CD4-positive, alpha-beta T cell treated with Interleukin-17A for 4 hours (primary cell): ENCODE measurements at places on chromosomes 7 and 10.

GRCh38 chr10:34498821-34499220 is 316.3 kb downstream of the PARD3 start:
- no peak for DNase-seq

- peak; percentile 31 for DNase-seq
These were observed 822 bp downstream of the SHOC2 start for GRCh38 chr10:110919971-110920881.

GRCh38 chr10:107072028-107072427 is 92.5 kb downstream of the SORCS1 start:
- no peak for DNase-seq

DNA sequence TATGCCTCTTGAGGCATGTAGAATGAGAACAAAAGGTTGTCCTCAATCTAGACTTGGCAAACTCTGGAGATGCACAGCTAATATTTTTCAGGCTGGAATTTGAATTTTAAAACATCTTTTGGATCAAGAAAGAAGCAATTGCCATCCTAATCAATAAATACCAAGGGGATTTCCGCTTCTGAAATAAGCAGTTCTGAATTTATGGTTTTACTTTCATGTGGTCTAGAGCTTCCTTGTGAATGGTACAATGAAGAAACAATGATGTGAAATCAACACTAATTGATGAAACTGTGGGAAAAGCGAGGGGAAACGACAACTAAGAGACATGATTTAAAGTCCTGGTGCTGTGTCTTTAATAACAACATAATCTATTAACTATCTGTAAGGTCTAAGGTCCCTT is 1202.7 kb downstream of the SORCS3 start:
- no peak for DNase-seq

GRCh38 chr7:101913247-101913721 is 95.9 kb downstream of the CUX1 start:
- no peak for DNase-seq

- no peak for DNase-seq
These were observed 138.7 kb downstream of the CHRM2 start for GRCh38 chr7:137007001-137007694.

GRCh38 chr7:13091974-13092707 is 404.7 kb downstream of the ARL4A start:
- no peak for DNase-seq

- peak; percentile 48 for DNase-seq
These were observed 149.2 kb downstream of the PRKAG2 start for GRCh38 chr7:151727579-151728285.

GRCh38 chr7:91228927-91229558 is 35.2 kb upstream of the FZD1 start:
- no peak for DNase-seq

GRCh38 chr7:101555269-101555920 is 73.7 kb downstream of the MYL10 start:
- no peak for DNase-seq

DNA sequence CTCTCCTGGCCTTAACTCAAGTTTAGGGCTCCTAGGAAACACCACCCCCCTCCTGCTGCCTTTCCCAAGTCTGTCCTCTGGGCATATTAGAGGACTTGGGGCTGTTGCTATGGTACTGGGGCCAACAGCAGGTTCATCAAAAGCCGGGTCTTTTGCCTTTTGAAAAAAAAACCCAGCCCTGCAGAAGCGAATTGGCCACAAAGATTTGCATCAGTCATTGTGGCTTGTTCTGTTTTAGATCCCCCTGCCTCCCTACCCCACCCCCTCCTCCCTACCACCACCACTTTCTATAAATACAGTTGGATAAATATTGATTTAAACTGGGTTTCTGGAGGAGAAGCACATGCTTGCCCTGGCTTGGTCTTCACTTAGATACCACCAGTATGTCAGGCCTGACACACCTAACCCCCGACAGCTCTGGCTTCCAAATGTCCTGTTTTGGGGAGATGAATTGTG is 7.0 kb downstream of the MXI1 start:
- peak; percentile 23 for DNase-seq

DNA sequence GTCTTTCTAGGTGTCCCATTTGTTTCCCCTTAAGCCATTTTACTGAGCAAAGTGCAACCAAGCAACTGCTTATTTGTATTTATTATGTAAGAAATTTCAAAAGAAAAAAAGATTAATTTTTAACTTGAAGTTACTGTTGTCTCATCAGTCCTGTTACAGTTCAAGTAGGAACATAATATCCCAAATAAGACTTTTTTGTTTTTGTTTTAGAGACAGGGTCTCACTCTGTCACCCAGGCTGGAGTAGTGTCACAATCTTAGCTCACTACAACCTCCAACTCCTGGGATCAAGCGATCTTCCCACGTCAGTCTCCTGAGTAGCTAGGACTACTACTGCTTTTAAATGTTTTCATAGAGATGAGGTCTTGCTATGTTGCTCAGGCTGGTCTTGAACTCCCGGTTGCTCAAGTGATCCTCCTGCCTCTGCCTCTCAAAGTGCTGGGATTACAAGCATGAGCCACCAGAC is 101.9 kb downstream of the MICU1 start:
- no peak for DNase-seq

DNA sequence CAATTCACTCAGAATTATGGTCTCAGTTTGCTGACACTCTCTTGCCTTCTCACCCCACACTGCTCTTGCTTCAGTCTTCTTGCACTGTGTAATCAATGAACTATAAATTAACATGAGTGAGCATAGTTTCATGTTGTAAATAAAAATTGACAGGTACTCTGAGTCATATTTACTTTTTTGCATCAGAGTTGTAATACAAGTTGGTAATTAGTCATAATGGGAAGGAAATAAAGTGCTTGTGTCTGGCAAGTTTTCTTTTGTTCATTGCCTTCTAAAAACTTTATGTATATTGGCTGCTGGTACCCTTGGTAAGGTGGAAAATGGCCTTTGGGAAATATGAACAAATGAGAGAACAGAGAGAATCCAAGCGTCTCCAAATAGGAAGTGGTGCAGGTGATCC is 169.3 kb upstream of the MAGI2 start:
- no peak for DNase-seq

GRCh38 chr7:822692-823276 is 9.5 kb upstream of the SUN1 start:
- no peak for DNase-seq

GRCh38 chr7:100431286-100431735 is 1.7 kb downstream of the MEPCE start:
- DNase-seq: no peak

DNA sequence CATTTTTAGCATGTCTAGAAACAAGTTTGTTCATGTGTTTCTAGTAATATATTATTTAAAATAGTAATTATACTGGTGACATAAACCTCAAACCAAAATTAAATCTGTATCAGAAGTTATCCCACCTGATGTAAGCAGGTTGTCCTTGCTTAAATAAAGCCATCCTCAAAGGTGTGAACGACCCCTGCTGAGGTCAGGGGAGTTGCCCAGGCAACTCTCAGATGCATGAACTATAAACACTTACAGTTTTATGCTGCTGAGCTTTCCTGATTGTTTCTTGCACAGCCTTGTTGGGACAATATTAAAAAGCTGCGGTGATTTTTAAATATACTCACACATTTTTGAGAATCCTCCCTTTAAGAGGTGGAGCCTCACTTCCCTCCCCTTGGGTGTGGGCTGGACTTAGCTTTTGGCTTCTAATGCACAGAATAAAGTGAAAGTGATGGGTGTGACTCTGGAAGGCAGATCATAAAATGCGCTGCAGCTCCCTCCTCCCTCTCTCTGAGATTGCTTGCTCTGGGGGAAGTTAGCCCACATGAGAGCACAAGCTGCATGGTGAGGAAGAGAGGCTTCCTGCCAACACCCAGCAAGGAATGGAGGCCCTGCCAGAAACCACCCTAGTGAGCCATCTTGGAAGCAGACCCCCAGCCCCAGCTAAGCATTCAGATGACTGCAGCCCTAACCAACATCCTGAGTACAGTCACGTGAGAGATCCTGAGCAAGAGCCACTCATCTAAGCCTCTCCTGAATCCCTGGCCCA is 152.7 kb downstream of the SKIDA1 start:
- peak; percentile 35 for DNase-seq

GRCh38 chr7:122889116-122889515 is 2.9 kb upstream of the CADPS2 start:
- no peak for DNase-seq

DNA sequence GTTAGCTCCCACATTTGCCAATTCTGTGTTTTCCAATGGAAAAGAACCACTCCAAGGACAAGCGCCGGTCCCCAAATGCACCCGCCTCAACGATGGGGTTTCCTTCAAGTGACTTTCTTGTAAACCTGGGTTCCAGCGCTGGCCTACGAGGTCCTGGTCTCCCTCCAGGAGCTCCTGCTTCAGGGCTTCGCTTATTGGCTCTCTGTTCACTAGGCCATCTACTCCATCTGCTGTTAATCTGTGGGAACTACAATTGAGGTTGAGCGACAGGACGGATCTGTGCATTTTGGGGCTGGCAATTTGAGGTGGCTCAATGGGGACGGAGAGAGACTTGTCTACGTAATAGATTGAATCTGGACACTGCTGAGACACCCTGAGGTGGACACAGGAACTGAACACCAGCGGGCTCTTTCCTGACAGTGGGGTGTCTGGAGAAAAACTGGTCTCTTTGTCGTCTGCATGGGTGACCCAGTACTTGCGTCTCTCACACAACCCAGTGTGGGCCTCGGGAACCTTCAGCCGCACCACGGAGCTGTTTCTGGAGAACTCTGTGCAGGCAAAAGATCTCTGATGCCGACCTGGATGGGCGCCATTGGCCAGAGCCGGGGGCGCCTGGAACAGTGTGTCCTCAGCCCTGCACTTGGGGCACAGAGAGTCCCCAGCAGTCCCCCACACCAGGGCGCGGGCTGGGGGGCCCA is 115.9 kb upstream of the ADAM12 start:
- DNase-seq: no peak

DNA sequence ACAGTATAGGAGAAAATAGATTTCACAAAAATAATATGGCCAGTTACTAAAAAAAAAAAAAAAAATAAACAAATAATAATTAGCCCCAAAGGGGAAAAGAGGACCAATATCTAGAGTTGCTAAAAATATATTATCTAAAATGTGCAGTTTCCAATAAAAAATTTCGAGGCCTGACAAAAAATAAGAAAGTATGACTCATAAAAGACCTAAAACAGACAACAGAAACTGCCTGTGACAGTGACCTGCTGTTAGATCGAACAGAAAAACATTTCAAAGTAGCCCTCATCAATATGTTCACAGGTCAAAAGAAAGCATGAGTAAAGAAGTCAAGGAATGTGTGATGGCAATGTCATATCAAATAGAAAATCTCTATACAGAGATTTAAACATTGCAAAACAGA is 11.8 kb upstream of the TSPAN12 start:
- DNase-seq: no peak

DNA sequence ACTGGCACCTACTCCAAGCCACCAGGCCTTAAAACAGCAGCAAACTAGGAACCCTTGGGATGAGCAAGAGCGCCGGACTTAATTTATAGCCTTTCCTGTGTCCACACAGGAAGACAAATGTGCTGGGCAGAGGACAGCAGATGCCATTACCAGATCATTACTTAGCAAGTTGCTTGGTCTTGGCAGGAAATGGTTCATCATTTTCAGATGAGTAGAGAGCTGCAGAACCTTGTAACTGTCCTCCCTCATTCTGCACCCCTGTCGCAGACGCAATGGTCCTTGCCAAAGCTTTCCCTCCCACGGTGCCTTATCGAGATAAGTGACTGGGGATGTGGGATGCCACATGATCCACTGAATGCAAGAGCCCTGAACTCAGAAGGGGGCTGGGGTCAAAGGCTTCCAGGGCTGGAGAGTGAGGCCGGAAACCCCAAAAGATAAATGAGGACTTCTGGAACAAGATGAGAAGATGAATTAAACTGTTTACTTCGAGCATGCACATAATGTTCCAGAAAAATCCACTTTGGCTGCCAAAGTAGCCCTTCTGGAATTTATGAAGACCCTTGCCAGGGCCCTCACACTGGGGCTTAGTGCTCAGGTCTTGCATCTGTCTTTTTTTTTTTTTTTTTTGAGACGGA is 145.6 kb upstream of the ZNF32 start:
- no peak for DNase-seq

- no peak for DNase-seq
These were observed 695 bp downstream of the HSPA12A start for GRCh38 chr10:116741391-116742351.

DNA sequence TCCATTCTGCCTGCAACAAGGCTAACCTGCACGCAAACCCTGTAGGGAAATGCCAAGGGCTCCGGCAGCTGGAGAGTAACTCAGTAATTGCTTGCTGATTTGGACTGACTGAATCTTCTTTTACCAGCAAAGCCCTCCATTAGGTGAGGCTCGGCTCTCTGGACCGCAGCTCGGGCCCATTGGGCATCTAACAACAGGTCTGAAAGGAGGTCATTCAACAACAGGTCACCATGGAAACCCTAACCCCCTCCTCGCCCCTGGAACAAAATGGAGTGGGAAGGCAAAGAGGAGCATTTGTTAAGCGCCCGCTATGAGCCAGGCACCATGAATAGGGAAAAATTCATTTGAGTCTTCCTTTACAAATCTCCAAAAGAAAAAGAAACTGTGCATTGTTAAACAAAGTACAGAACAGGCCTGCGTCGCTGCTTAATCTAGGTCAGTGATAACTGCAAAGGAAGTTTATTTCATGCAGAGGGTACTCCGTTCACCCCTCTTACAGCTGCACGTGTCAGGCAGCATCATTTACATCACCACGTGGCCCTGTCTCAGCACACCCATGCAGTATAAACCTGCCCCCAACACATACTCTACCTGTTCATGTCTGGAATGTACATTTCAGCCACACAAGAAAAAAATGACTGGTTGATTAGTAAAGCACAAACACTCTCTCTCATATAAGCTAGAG is 248.8 kb upstream of the NEBL start:
- DNase-seq: no peak

DNA sequence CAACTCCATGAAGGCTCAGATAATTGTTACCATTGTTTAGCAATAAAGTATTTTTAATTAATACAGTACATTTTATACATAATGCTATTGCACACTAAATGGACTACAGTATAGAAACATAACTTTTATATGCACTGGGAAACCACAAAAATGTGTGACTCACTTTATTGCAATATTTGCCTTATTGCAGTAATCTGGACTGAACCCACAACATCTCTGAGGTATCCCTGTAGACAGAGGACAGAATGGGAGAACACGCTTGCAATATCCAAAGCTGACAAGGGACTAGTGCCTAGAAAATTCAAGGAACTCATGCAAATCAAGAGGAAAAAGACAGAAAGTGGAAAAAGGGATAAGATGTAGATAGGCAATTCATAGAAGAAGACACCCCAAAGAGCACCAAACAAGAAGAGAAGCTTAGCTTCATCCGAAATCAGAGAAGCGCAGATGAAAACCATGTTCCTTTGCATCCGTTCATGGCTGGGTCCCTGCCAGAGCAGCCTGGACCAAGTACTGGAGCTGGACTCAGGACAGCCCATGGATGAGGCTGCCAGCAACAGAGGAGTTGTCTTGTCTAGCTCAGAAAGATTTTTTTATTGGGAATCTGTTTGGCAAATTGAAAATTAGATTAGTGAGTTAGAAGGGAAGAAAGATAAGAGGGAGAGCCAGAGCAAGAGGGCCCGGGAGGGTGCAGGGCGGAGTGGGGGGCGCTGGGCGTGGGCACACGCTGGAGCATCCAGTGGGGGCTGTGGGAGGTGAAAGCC is 16.0 kb upstream of the GALNTL5 start:
- no peak for DNase-seq

- DNase-seq: no peak
These were observed 16.0 kb downstream of the NUDT5 start for GRCh38 chr10:12179606-12180170.

GRCh38 chr7:102107474-102108104 is 179.1 kb upstream of the SH2B2 start:
- DNase-seq: no peak
